ENCODE measurements at places on chromosomes 5 and 9.

DNA sequence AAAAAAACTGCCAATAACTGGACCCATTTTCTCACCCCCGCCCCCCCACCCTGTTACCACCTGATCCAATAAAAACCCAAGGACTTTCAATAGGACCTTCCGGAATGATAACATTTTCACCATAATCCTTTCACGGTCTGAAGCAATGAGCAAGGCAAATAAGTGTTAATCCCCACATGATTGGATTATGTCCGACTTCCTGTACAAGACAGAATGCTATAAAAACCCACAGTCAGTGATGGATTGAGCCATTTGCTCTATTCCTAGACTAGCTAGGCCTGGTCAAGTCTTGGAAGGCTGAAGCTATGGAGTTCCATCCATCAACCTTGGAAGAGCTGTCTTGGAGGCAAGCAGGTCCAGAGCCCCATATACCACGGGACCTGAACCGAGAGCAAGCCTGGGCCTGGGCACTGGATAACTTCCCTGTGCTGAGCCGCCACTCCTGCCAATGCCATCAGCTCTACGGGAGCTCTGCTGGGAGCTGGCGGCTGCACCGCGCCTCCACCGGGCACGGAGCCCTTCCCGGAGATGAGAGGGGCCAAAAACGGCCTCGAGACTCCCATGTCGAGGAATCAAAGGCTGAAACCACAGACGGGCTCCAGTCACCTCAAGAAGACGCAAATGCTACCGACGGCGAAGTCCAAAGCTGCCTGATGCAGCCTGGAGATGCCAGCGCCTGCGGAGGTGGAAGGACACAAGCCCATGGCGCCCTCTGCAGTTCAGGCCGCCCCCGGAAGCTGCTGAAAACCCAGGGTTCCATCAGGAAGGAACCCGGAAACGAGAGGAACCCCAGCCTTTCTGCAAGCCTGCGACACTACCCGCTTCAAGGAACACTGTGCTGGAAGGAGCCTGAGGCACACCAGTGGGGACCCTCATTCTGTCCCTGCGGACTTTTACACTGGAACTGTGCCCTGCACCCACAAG is 69.2 kb downstream of the ANXA2R start:
- no peak for DNase-seq

GRCh38 chr9:87505869-87506678 is 8.4 kb downstream of the DAPK1 start:
- DNase-seq, result no peak

DNA sequence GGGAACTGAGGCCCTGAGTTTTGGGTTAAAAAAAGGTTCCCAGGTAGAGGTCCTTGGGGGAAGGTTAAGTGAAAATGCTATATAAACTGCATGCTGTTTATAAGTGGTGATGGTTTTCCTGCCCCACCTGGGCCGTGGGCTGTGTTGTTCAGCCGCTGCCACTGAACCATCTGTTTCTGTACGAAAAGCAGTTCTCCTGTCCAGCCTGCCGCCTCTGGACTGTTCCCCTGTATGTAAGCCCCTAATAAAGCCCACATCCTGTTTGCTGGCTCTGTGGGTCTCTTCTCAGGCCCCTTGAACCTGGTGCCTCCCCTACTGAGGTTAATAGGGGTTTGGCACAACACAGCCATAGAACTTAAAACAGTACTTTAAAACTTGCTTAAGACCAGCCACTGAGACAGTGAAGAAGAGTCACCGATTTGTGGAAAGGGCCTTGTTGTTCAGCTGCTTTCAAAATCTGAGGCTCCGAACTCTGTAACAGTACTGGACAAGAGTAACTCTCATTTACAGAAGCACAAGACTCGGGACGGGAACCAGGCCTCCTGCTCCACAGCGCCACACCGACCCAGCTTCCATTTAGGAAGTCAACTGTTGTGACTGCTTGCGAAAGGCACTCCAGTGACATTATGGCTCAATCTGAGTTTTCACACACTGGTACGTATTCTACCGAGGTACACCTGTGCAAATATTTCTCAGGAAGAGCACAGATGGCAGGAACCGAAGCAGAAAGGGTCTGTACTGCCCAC is 192.5 kb downstream of the CDK5RAP2 start:
- DNase-seq, result no peak

DNA sequence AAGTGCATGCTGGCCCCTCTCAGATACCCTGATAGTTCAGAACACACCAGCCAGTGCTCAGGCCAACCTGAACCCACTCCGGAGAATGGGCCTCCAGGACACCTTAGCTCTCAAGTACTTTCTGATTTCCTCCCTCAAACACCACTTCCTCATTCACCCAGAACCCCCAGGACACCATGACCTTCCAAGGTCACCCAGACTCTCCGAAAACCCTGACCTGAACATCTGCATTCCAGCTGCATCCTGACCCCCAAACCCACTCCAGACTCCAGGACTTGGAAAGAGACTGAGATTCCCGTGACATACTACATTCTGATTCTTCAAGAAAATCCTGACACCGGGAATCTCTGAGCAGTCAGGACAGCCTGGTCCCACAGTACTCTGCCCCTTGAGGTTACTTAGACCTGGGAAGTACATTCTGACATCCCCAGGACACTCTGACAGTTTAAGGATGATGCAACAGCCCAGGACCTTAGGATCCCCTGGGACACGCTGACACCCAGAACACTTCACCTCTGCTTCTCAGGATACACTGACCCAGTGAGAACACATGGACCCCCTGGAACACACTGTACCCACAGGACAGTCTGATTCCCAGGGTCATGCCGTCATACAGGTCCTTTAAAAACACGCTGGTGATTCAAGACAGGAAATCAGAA is 747 bp upstream of the PROP1 start:
- DNase-seq, result no peak

DNA sequence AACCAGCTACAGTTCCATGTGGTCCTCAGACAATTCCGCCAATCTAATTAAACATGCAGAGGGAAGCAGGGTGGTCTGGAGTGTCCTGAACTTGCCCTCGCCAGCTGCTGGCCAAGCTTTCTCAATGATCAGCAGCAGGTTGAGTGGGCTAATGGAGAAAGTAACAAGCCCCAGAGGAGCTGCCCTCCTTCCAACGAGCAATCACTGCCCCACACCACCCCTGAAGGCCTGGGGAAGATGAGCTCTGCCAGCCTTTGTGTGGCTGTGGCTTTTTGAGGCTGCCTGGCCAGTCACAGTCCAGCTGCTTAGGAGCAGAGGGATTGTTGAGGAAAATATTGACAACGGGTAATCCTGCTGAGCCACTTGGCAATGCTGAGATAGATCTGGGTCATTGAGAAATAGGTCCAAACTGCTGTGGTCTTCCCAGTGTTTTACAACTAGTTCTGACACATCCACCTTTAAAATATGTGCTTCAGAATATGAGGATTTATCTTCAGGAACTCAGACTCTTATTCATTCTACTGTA is 107.3 kb downstream of the CD180 start:
- DNase-seq, result no peak

GRCh38 chr9:136979769-136980587 is 2.7 kb downstream of the PTGDS start:
- no peak for DNase-seq

GRCh38 chr5:7010591-7010990 is 297.4 kb downstream of the TENT4A start:
- no peak for DNase-seq

GRCh38 chr5:6861036-6861435 is 147.8 kb downstream of the TENT4A start:
- DNase-seq, result no peak

DNA sequence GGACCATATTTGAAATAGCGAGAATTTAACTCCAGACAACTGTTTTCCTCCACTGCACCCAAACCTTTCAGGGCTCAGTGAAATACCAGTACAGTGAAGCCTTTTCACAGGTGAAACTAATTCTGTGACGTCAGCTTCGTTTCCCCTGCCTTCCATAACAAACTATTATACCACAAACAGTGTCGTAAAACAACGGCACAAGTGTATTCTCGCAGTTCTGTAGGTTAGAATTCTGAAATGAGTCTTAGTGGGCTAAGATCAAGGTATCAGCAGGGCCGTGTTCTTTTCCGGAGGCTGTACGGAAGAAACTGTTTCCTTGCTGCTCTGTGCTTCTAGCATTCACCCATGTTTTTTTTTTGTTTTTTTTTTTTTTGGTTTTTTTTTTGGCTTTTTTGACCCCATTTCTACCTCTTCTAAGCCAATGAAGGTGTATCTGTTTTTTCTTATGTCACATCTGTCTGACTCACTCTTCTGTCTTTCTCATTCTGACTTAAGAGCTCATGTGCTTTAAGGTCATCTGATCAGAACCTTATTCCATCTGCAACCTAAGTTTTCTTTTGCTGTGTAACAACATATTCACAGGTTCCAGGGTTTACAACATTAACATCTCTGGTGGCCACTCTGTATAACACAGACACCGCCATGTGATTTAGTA is 20.1 kb downstream of the ISOC1 start:
- DNase-seq, result no peak

DNA sequence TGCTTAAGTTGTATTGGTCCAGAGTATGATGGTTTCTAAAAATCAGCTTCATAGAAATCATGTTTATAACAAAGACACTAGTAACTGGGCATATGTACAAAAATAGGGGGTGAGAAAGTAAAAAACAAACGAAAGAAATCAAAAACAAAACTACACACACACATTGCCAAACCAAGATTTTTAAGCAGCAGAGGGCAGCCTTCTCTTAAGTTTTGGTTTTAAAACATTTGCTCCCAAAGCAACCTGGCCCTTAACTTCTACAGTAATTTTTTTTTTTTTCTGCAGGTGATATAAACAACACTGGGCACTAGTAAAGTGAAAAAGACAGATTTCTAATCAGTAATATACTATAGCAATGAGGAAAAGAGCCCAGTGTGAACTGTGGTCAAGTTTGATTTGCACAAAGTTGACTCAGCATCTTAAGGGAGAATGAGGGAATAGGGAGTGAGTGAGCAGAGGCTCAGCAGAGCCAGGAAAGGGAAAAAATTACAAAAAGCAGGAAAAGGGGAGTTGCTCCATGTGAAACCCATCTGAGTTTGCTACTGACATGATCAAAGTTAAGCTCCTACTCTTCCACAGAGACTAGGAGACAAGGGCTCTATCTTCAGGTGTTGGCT is 13.4 kb upstream of the GAPT start:
- no peak for DNase-seq

- no peak for DNase-seq
Observed at GRCh38 chr5:107153283-107153682, 517.5 kb downstream of the EFNA5 start.
